HuH-7.5 (cell line): ENCODE measurements at places on chromosomes 2 and 18.

DNA sequence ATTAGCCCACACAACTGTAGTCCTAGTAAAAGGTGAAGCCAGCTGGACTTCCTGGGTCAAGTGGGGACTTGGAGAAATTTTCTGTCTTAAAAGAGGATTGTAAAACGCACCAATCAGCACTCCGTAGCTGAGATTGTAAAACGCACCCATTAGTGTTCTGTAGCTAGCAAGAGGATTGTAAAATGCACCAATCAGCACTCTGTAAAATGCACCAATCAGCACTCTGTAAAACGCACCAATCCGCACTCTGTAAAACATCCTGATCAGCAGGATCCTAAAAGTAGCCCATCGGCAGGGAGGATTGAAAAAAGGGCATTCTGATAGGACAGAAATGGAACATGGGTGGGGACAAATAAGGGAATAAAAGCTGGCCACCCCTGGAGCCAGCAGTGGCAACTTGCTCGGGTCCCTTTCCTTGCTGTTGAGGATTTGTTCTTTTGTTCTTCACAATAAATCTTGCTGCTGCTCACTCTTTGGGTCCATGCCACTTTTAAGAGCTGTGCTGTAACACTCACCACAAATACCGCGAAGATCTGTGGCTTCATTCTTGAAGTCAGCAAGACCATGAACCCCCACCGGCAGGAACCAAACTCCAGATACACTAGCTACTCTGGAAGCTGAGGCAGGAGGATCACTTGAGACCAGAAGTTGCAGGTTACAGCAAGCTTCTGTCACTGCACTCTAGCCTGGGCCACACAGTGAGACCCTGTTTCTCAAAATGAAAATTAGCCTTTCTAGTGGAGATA, 102.6 kb downstream of the HS6ST1 start:
- no peak for DNase-seq

DNA sequence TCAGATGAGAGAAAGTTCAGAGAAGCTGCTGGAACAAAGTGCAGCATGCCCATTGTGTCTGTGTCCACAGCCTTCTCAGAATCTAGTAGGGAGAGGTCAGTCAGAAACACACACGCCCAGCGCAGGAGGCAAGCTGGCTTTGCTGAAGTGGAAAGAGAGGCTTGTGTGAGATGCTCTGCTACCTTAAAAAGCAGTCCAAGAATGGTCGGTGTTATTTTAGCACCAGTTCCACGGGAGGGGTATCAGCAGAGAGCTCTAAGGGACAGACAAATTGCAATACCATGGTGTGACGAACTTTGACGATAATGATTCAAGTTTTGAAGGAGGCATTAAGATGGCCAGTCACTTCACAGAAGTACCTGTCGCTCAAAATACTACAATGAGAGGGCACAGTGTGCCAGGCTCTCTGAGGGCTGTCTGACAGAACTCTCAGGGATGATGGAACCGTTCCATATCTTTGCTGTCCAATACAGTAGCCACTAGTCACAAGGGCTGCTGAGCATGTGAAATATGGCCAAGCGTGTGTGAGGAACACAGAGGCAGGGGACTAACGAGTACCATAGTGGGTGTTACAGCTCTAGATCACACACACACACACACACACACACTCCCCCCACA, 237.5 kb upstream of the TMEM200C start:
- no peak for DNase-seq

DNA sequence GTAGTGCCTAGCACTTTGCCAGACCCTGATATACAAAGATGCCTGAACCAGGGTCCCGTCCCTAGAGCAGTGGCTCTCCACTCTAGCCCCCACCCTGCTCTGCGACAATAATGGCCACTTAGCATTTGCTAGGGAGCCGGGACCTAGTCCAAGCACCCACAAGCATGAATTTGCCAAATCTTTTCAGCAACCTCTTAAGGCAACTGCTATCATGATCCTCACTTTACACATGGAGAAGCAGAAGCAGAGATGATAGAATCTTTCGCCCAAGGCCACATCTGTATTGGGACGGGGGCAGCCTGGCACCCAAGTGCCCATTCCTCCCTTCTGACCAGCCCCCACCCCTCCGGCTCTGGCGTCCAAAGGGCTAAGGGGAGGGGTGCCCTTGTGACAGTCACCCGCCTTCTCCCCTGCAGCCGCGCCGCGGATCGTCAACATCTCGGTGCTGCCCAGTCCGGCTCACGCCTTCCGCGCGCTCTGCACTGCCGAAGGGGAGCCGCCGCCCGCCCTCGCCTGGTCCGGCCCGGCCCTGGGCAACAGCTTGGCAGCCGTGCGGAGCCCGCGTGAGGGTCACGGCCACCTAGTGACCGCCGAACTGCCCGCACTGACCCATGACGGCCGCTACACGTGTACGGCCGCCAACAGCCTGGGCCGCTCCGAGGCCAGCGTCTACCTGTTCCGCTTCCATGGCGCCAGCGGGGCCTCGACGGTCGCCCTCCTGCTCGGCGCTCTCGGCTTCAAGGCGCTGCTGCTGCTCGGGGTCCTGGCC, 13.0 kb downstream of the SIGLEC15 start:
- DNase-seq: no peak

- peak; percentile 75 for DNase-seq
Measured at GRCh38 chr18:48711651-48712486, 173.0 kb downstream of the CTIF start.

GRCh38 chr2:220277445-220277975, 650.1 kb downstream of the SLC4A3 start:
- no peak for DNase-seq

DNA sequence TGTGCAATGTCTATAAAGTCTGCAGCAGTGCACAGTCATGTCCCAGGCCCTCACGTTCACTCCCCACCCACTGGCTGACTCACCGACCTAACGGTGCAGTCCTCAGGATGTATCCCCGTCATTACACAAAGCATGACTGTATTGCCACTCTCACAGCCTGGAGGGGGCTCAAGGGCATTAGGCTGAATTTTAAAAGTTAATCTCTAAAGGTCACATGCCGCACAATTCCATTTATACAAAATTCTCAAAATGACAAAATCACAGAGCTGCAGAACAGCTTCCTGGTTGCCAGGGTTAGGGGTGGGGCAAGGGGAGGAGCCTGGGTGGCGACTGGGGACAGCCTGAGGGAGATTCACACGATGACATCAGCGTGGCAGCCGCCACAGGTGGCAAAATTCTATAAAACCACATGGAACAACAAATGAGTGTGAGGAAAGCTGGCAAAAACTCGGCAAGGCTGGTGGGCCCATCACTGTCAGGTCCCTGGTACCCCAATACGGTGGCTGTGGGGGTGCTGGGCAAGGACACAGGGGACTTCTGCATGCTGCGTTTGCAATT, 97.6 kb downstream of the NDUFA10 start:
- peak; percentile 35 for DNase-seq
